ENCODE measurements at places on chromosomes 11 and 22.
A peak's percentile ranks its signal among the peaks of the same experiment; 100 is the strongest.

- no peak for DNase-seq
These were observed 533.6 kb upstream of the CADM1 start for GRCh38 chr11:116037861-116038260.

GRCh38 chr22:29574762-29575450 is 6.0 kb downstream of the NIPSNAP1 start:
- no peak for DNase-seq

DNA sequence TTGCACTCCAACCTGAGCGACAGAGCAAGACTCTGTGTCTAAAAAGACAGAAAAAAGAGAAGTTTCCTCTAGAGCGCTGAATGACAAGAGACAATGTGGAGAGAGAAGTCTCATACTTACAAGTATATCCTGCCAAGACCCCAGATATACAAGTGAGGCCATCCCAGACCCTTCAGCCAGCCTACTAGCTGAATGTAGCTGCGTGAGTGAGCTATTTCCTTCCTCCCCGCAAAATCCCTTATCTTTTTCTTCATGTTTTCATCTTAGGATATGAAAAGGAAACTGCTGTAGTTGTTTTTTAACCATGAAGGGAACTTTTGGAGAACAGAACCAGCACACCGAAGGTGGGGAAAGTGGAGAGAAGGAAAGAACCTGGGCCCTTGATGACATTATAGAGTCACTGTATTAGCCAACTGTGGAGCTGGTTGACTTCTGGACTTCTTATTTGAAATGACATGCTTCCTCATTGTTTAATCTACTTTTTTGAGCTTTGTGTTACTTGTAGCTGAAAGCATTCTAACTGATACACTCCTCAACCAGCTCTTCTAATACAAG is 4.4 kb upstream of the DDX17 start:
- no peak for DNase-seq

- DNase-seq, result peak; percentile 46
These were observed 53.2 kb downstream of the NAT10 start for GRCh38 chr11:34158661-34159060.

DNA sequence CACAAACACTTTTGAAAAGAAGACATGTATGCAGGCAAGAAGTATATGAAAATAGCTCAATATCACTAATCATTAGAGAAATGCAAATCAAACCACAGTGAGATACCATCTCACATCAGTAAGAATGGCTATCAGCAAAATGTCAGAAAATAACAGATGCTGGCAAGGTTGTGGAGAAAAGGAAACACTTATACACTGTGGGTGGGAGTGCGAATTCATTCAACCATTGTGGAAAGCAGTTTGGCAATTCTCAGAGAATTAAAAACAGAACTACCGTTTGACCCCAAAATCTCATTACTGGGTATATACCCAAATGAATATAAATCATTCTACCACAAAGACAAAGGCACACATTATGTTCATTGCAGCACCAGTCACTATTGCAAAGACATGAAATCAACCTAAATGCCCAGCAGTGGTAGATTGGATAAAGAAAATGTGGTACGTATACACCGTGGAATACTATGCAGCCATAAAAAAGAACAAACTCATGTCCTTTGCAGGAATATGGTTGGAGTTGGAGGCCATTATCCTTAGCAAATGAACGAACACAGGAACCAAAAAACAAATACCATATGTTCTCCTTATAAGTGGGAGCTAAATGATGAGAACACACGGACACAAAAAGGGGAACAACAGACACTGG is 18.5 kb downstream of the MMP13 start:
- DNase-seq, result no peak

DNA sequence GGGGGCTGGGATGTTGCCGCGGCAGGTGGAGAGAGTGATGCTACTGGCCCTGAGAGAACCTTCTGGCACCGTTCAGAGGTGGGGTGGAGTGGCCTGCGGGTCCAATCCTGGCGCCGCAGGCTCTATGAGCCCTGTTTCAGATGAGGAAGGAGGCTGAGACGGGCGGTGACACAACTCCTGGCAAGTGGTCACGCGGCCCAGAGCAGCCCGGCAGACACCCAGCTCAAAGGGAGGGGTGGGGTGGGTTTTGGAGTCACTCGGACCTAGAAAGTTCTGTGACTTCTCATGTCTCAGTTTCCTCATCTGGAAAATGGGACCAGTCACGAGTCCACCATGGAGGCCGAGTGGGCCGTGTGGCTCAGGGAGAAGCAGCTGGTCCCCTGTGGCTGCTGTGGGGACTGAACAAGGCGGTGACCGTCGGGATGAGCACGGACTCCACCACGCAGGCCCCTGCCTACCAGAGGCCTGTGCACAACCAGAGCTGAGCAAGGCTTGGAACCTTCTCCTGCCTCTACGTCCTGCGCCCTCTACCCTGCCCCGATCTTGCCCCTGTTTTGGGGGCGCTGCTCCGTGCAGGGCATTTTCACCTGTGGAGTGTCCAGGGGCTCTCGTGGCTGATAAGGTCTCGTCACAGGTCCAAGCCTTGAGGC is 3.7 kb downstream of the TSPO start:
- no peak for DNase-seq

DNA sequence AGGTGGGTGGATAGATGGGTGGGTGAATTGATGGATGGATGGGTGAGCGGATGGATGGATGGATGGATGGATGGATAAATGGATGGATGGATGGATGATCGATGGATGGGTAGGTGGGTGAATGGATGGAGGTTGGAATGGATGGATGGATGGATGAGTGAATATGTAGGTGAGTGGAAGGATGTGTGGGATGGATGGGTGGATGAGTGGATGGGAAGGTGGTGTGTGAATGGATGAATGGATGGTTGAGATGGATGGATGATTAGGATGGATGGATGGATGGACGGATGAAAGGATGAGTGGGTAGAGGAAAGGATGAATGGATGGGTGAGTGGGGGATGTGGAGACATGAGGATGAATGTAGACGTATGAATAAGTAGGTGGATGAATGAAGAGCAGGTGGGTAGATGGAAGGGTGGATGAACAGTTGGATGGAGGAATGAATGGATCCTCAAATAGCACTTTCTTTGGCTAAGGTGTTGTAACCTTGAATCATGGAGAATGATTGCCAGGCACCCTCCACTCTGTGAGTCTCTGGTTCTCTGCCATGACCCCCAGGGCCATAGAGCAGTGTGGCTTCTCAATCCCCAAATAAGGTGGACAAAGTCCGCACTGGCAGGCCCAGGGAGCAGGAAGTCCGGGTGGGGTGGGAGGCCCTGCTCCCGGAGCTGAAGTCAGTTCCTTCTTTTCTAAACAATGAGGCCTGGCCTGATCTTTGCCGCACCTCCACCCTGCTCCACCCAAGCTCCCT is 36.9 kb downstream of the IGF2 start:
- DNase-seq, result no peak

DNA sequence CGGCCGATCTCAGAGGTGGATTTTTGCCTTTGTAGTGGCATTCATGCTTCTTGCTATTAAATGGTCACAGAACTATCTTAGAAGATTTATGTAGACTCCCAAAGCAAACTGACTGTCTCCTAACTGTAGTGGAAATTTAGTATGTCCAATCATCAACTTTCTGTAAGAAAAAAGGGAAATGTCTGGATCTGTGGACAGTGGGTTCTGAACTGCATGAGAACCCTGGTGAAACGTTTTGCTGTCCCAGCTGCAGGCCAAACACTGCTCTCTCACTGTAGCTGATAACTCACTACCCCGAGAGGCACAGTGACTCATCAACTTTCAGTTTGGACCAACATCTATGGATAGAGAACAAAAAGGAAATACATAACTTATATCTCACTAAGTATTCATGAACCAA is 387.1 kb downstream of the SOX6 start:
- no peak for DNase-seq

- no peak for DNase-seq
These were observed 3.1 kb upstream of the UBE2L3 start for GRCh38 chr22:21564411-21564810.

DNA sequence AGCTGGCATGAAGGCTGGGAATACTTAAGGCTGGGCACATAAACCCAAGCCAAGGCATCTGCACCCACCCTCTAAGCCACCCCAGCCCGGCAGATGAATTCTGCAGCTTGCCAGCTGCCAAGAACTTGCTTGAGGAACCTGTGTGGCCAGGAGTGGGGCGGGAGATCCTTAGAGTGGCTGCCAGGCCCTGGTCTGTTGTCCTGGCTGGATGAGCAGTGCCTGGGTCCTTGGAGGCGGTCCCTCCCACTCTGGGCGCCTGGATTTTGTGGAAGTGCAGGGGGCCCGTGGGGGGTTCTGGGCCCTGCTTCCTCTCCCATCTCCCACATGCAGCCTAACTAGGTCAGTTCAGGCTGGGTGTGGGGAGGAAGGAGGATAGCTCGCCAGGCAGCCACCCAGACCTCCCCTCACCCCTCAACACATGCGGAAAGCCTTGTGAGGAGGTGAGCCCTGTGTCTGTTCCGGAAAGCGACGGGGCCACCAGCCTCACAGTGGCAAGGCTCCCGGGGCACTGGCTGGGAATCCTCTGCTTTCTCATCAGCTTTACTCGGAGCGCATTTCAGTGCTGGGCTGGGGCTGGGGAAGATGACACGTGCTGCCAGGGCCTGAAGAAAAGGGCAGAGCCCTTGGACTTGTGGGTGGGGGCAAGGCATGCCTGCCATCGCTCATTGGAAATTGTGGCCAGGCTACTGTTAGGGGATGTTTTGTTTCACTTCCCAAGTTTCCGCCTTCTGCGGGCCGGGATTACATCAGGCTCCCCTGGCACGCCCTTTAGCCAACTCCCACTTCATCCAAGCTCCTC is 8.4 kb downstream of the DAGLA start:
- DNase-seq, result no peak

DNA sequence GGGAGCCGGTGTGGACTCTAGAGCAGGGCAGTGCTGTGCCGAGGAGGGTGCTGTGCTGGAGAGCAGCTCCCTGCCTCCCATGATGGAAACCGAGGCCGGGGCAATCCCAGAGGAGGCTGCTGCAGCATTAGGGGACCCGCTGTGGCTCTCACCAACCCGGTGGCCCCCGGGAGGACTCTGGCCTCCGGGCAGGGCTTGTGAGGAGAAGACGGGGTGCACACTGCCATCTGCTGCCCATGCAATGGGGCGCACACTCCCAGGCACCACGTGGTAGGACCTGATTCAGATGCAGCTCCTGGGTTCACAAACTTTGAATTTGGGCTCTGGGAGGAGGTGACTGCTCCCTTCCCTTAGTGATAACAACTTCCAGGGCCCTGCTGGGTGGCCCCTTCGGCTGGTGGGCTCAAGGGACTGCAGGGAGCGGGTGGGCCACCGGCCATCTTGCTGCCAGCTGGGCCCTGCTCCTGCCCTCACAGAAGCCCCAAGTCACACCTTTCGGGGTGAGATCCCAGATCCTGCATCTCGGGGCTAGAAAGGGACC is 93.8 kb upstream of the FGF3 start:
- peak; percentile 16 for DNase-seq

GRCh38 chr11:7889985-7890384 is 41.1 kb downstream of the OR10A6 start:
- no peak for DNase-seq

- peak; percentile 79 for DNase-seq
These were observed 6.0 kb downstream of the KCNK7 start for GRCh38 chr11:65589444-65590239.

- no peak for DNase-seq
These were observed 25.0 kb downstream of the MAML2 start for GRCh38 chr11:96317985-96318384.

GRCh38 chr11:71499546-71499945 is 27.5 kb upstream of the KRTAP5-7 start:
- no peak for DNase-seq

- DNase-seq, result no peak
These were observed 27.7 kb downstream of the MICAL2 start for GRCh38 chr11:12137938-12138731.

DNA sequence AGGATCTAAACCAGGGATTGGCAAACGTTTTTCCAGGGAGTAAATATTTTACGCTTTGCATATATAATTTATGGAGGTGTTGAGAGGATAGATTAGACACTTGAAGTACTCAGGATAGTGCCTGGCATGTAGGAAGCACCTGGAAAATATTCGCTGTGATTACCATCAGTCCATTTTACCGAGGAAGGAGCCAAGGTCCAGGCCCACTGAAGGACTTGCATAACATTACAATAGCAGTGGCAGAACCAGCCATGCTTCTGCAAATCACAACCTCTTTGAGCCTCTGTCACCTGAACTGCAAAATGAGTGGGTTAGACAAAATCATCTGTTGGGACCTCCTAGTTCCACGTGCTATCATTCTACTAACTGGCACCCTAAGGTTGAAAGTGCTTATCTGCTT is 5.4 kb downstream of the FUT4 start:
- no peak for DNase-seq

DNA sequence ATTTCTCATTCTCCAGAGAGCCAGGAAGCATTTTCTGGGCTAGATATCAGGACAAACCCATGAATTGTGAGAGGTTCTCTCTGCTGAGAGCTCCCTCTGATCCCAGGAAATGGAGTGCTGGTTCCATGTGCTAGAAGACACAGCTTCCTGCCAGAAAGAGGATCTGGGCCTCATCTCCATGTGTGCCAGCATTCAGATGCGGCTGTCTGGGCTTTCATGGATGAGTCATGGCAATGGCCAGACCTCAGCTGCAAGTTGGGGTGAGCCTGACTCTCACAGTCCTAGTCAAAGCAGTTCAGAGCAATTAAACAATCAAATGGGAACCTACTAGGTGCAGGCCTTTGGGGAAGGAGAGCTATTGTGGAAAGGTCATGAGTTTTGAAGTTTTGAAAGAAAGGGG is 82.3 kb upstream of the EED start:
- DNase-seq, result no peak

DNA sequence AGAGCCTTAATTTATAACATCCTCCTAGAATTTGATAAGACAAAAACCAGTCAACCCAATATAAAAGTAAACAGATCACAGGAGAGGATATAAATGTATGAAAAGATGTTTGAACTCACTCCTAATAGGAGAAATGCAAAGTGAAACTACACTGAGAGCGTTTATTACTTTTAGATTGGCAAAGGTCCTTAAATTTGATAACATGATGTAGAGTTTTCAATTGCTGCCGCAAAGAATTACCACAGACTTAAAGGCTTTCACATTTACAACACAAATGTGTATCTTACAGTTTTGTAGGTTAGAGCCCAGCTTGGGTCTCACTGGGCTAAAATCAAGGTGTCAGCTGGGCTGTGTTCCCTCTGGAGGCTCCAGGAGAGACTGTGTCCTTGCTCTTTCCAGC is 9.1 kb upstream of the POU2AF2 start:
- DNase-seq, result no peak

DNA sequence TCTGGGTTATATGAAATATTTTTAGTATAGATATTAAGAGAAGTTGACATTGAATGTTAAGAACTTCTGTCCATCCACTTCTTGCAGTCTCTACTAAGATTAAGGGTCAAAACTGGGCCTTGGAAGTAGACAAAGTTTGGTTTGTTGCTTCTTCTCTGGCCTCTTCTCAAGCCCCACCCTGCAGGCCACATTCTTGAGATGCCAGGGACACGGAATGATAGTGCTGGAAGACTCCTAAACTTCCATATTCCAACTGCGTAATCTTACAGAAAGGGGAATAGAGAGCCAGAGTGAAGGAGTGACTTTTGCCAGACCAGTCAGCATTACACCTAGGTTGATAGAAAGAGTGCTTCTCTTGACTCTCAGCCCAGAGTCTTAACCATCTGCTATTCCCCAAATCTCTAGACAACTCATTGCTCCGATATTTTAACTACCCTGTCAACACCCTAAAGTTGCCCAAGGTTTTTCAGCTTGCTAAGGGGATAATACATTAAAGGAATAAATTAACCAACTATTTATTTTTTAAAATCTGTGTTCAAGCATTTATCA is 136.4 kb upstream of the SYN3 start:
- DNase-seq, result no peak
